Mammary epithelial cell (primary cell): ENCODE measurements at places on chromosomes 4 and X.

DNA sequence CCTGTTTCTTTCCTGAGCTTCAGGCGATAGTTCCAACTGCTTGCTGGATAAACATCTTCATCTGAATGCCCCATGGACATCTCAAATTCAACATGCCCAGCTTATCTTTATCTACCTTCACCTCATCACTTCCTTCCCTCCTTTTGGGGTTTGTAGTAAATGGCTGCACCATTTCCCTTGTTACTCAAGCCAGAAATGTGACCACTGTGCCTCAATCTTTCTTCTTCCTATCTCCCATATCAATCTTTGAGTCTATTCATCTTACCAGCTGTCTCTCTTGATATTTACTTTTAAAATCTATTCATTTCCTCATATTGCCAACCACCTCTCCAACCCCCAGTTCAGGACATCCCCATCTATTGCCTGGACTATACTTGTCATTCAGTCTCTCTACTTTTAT lies 155.4 kb downstream of the PPA2 start:
- DNase-seq = no peak

GRCh38 chrX:96861661-96862060 lies 22.0 kb upstream of the RPA4 start:
- no peak for DNase-seq

GRCh38 chrX:115029869-115030570 lies 12.6 kb upstream of the IL13RA2 start:
- no peak for DNase-seq

GRCh38 chrX:69501429-69501828 lies 2.7 kb upstream of the NALF2 start:
- no peak for DNase-seq

DNA sequence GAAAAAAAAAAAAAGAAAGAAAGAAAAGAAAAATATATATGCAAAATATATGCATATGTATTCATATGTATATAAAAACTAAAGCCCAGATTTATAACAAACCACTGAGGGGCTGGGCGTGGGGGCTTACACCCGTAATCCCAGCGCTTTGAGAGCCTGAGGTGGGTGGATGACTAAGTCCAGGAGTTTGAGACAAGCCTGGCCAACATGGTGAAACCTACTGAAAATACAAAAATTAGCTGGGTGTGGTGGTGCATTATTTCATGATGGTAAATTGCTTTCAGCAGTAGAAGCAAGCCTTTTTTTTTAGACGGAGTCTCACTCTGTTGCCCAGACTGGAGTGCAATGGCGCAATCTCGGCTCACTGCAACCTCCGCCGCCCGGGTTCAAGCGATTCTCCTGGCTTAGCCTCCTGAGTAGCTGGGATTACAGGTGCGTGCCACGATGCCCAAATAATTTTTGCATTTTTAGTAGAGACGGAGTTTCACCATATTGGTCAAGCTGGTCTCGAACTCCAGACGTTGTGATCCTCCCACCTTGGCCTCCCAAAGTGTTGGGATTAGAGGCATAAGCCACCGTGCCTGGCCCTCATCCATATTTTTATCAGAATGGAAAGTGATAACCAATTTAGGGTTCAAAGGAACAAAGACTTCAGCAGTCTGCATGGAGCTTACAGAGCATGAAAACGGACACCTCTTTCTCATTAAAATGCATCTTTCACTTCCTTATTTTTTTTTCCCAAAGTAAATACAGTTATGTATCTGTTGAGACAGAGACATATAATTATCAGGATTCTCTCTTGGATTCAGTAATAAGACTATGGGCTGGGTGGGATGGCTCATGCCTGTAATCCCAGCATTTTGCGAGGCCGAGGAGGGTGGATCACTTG lies 27.7 kb upstream of the MOB1B start:
- DNase-seq = no peak

- peak; percentile 35 for DNase-seq
Observed at GRCh38 chrX:85004255-85004654, 578 bp downstream of the APOOL start.

- DNase-seq = peak; percentile 49
Observed at GRCh38 chr4:15149839-15150592, 147.7 kb downstream of the CPEB2 start.

DNA sequence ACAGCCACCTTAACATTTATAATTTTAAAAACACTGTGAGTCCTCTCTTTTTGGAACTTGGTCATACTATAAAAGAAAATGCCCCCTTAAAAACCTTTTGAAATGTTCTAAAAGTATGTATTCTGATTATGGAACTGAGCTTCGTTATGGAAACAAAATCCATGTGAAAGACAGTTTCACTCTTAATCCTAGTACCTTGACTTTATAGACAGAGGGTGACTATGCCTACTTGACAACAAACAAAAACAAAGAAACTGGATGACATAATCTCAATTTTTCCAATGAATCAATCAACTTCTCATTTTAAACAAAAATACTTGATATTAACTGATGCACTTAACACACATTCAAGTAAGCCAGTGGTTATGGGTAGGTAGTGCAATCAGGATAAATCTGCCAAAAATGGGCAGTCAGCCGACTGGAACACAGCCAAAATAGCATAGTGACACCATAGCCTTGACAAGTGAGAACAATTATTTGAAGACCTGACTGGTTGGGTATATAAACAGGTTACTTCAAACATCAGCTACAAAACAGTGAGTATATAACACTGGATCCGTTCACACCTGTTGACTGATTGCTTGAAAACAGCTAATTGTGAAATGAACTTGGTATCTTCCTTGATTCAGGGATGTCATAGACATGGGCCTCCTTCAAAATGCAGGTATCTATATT lies 265.5 kb downstream of the PPP3CA start:
- DNase-seq = peak; percentile 14

GRCh38 chr4:38703635-38704034 lies 39.6 kb downstream of the KLF3 start:
- DNase-seq = no peak

DNA sequence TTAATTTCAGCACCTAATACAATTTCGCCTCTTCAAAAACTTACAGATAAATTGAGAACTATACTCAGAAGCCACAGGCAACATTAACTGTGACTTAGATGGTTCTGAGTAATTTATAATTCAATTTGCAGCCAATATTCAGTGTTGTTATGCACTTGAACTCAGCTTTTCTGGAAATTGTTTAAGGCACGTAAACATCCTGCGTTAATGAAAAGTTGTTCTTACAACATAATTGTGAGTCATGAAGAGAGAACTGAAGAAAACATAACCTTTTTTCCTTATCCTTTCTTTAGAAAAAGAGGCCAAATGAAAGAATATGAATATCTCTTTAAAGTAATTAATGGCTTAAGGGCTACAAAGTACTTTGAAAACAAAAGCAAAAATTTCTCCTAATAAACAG lies 16.6 kb upstream of the H2AZ1 start:
- DNase-seq = no peak

GRCh38 chr4:29047341-29048041 lies 1672.7 kb upstream of the PCDH7 start:
- DNase-seq = no peak

GRCh38 chr4:53043055-53043454 lies 180.9 kb downstream of the RASL11B start:
- no peak for DNase-seq

DNA sequence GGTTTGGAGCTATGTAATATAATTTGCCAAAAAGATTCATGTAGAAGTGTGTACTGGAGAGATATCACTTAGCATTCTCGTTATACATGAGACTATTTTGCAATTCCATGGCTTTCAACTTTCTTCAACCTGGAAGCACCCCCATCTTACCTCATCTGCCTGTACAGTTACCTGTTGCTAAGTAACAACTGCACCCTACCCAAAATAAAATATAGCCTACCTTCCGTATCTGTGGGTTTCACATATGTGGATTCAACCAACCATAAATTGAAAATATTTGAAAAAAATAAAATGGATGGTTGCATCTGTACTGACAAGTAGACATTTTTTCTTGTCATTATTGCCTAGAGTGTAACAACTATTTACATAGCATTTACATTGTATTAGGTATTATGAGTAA lies 278.3 kb downstream of the PPP1R2C start:
- DNase-seq = no peak

DNA sequence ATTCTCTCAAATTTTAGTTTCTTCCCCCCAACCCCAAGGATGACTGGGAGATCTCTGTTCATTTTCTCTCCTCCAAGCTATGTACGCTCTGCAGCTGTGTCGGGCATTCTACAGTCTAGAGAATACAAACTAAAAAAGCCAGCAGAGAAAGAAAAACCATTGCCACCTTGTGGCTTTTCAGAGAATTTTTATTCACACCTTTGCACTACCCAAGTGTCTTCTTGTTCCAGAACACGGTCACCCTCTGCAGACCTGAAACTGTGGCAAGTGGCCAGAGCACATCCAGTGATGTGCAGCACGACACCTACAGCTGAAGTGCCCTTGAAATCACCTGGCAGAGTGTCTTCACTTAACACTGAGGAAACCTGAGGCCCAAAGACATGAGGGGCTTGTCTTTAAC lies 68.6 kb downstream of the CHST7 start:
- DNase-seq = peak; percentile 12

DNA sequence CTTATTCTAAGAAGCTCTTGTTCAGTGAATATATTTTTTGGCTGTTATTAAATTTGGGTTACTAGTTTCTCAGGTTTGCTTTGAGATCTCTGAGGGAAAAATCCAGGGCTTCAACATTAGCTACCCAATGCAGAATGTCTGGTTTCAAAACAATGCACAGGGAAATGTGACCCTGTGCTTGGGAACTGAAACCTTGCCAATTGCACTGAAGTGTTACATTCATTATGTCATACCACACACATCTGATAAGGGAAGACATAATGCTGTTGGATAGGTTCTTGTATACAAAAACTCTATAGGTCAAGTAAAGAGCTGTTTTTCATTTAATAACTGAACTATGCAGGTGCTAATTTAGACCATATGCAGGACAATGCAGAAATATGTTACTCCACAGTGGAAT lies 345.3 kb upstream of the BMP3 start:
- no peak for DNase-seq

- DNase-seq = no peak
Observed at GRCh38 chr4:3254302-3255131, 5.6 kb downstream of the MSANTD1 start.

GRCh38 chr4:169222761-169223160 lies 48.0 kb downstream of the SH3RF1 start:
- DNase-seq = no peak

GRCh38 chrX:40073439-40074054 lies 24.2 kb downstream of the BCOR start:
- DNase-seq = no peak

DNA sequence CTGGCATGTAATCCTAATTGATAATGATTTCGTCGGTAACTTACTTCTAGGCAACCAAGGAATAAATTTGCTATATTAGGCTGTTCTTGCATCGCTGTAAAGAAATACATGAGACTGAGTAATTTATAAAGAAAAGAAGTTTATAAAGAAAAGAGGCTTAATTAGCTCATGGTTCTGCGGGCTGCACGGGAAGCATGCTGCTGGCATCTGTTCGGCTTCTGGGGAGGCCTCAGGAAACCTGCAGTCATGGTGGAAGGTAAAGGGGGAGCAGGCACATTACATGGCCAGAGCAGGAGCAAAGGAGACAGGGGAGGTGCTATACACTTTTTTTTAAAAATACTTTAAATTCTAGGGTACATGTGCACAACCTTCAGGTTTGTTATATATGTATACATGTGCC lies 290.2 kb downstream of the STK32B start:
- DNase-seq = no peak

DNA sequence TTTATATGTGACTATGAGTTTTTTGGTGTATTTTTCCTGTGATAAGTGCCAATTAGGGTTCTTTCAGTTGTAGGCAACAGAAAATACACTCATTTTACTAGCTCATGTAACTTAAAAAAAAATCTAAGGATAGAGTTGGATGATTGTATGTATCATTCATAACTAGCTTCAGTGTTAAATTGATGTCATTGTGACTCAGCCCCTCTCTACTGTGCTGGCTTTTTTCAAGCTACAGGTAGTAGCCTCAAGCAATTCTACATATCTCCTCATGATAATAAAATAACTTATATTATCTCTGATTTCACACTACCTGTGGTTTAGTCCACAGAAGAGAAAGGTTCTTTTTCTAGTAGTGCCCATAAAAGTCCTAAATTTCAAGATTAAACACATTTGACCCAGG lies 11.9 kb downstream of the WDR17 start:
- DNase-seq = no peak

- DNase-seq = no peak
Observed at GRCh38 chrX:54157561-54157960, 25.5 kb downstream of the FAM120C start.

- DNase-seq = no peak
Observed at GRCh38 chrX:68584221-68584620, 63.2 kb upstream of the STARD8 start.

DNA sequence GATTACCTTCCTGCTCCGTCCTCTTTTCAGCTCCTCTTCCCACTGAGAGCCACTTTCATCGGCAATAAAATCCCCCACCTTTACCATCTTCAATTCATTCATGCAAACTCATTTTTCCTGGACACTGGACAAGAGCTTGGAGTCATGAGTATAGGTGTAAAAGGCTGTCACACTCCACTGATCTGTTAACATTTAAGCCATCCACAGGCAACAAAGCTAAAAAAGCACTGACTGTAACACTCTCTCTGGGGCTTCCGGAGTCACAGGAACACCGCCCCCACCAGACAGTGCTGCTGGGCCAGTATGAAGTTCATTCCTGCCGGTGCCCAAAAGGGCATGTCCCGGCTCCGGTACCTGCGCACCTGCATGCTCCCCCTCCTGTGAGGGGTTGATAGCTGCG lies 38.5 kb downstream of the MAGEB5 start:
- no peak for DNase-seq

DNA sequence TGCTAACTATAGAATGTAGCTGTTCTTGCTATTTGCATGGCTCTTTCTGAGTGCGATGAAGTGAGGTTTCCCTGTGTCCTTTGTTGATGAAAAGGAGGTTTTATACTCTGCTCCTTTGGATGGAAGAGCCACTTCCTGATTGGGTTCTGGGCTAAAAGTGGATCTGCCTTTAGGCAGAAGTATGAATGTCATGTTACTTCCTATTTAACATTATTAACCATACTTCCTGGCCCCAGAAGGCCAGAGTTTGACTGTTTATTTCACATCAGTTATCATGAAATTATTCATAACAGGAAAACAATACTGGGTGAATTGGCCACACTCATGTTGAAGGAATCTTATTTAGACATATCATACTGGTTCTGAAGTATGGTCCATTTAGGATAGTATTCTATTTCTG lies 386.2 kb downstream of the PCDH7 start:
- DNase-seq = no peak

GRCh38 chrX:133983256-133983973 lies 2.0 kb downstream of the GPC3 start:
- DNase-seq = no peak

DNA sequence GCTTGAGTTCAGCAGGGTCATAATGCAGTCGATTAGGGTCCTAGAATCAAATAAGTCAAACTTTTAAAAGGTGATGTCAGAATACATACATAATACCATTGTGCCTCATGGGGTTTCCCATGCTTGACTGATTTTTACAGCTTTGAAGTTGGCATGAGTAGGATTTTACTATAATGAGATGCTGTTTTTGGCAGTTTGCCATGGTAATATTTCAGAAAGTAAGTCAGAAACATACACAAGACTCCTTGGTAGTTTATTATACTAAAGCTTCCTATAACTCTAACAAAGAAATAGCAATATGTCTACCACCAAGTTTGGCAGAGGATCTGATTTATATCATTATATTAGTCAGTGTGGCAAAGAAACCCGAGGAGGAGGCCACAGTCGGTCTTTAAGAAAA lies 45.2 kb downstream of the PHKA2 start:
- DNase-seq = no peak

- DNase-seq = no peak
Observed at GRCh38 chr4:7826176-7826908, 113.3 kb downstream of the AFAP1 start.

GRCh38 chr4:147826288-147826646 lies 94.4 kb downstream of the ARHGAP10 start:
- peak; percentile 76 for DNase-seq
